ENCODE measurements at places on chromosomes 7 and 10.
A peak's percentile ranks its signal among the peaks of the same experiment; 100 is the strongest.

- DNase-seq = no peak
Observed at GRCh38 chr10:89256340-89256739, 4.8 kb upstream of the LIPA start.

- no peak for DNase-seq
Observed at GRCh38 chr10:84665211-84665610, 336.8 kb downstream of the CCSER2 start.

DNA sequence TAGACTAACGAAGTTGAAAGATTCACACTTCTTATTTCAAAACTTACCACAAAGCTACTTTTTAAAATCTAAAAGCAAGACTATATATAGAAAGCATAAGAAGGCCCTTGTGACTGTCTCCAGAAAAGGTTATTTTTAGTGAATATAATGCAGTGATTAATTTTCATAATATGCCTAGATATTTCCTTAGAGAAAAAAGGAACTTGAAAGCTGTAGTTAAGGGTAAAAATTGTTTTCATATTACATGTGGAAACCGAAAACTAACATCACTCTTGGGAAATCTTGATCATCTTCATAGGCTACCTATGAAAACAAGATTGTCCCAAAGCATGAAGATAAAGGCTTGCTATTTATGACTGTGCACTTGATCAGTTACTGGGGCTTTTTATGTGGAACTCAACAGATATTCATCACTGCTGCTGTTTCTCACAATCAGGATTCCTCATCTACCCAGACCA lies 223.2 kb downstream of the SH2D4B start:
- no peak for DNase-seq

GRCh38 chr7:153188630-153189029 lies 429.1 kb downstream of the ACTR3B start:
- peak; percentile 75 for DNase-seq

DNA sequence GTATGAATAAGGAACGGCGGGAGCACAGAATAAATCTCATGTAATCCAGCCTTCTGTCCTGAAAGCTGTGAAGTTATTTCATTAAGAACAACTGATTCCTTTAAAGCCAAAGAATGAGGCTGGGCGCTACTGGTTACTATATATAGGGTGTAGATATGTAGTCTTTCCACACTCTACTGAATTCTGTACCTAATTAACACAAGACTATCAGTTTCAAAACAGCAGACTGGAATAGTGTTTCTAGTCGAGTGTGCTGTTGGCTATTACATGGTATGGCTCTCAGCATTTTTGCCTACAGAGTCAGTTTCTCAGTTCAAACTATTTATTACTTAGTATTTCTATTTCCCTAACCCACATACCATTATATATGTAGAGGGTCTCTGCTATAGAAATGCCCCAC lies 163.3 kb downstream of the THSD7A start:
- no peak for DNase-seq

- DNase-seq = peak; percentile 9
Observed at GRCh38 chr10:86413046-86413728, 46.6 kb upstream of the GRID1 start.

DNA sequence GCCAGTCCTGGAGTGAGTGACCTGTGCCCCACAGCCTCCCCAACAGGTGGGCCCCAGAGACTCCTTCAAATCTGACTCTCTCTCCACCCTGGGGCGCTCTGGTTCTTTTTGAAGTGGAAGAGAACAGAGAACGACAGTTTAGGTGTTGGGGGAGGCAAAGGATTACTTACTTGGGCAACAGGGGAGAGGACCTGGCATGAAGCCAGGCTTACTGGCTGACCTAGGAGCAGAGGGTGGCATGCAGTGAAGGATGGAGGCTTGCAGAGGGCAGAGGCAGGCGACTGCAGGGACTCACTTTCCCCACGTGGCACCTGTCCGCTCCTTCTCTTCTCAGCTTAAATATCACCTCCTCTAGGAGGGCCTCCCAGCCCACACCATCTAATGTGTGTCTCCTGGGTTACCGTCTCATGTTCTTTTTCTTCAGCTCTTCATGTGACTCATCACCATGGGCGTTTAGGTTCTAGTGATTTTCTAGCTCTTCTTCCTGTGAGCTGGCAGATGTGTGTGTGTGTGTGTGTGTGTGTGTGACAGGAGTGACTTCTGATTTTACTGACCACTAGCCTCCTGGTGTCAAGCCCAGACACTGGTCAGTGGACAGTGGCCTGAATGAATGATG lies 15.5 kb downstream of the LZTS2 start:
- DNase-seq = peak; percentile 81

GRCh38 chr10:103445767-103446567 lies 6.2 kb downstream of the CALHM2 start:
- DNase-seq = no peak

DNA sequence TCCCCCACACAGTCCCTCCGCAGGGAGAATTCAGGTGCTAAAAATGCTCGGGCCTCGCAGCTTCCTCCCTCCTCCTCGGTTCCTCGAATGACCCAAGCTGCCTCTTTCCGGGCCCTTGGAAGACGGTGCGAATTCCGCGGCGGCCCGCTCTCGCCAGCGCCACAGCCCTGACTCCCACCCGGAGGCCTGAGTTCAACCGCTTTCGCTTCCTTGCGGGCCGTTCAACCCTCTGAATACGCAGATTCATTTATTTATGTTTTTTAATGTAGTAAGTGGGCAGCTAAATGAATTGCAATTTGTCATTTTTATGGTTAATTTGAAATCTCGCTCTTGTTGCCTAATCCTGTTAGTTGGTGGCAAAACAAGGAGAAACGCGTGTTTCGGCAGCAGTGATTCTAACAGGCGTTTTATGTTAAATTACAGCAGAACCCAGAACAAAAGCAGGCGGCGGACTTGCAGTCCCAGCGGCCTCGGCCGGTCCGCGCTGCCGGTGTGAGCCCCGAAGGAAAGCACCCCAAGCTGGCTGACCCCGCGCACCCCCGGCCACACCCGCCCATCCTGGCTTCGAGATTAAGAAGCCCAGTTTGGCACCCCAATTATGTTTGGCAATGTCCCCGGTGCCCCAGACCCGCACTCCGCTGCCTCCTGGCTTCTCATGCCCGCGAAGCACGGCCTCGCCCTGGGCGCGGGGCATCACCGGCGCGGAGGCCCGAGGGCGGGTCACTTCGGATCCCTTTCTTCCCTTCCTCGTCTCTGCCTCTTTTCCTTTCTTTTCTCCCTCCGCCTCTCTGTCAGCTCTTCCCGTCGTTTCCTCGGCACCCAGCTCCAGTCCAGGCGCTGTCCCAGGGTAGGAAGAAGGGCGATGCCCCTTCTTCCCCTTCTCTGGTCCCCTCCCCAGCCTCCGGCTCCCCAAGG lies 75.9 kb downstream of the INSIG1 start:
- DNase-seq = no peak

DNA sequence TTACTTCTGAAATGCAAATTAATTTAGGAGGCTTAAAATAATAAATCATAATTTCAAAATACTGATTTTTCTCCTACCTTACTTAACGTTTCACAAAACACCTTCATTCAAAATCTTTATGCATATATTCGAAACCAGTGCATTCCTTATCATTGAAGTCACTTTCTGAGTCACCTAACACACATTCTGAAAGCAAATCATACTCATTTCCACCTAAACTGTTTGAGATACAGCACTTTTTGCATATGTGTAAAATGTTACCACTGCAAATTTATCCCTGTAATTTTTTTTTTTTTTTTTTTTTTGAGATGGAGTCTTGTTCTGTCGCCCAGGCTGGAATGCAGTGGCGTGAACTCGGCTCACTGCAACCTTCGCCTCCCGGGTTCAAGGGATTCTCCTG lies 15.7 kb downstream of the PPP3CB start:
- DNase-seq = peak; percentile 38

GRCh38 chr10:131982185-131982756 lies 548 bp upstream of the BNIP3 start:
- DNase-seq = no peak

- DNase-seq = peak; percentile 35
Observed at GRCh38 chr10:85851325-85851724, 515.3 kb downstream of the GRID1 start.

GRCh38 chr10:32972460-32972859 lies 14.4 kb upstream of the ITGB1 start:
- peak; percentile 61 for DNase-seq

DNA sequence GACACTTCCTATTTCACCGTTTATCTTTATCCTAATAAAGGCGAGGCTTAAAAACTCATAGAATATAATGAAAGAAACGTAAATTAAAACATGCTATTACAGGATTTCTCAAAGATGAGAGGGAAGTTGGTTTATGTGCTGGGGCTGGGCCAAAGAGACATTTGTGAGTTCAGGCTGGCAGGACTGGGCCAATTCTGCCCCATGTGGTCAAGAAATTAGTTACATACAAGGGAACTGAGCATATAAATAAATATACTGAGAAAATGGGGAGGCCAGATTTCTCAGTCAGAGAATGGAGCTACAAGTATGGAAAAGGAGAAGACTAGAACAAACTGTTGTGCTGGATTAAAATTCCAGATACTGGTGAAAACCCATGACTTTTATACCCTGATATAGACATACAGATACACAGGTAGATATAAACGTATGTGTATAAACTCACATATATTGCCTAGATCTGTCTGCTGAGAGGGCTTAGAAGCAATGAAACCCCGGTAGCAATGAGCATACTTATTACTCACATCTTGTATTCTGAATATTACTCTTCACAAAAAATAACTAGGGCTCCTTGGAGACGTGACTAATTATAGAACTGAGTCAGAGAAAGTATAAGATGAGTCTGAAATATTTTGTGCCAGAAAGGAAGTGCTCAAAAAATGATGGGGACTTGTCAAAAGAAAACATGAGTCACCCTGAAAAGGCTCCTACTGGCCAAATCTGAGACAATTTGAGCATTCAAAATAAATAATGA lies 155.7 kb upstream of the FGFR2 start:
- DNase-seq = peak; percentile 18

- no peak for DNase-seq
Observed at GRCh38 chr7:111952783-111953182, 253.4 kb downstream of the DOCK4 start.

DNA sequence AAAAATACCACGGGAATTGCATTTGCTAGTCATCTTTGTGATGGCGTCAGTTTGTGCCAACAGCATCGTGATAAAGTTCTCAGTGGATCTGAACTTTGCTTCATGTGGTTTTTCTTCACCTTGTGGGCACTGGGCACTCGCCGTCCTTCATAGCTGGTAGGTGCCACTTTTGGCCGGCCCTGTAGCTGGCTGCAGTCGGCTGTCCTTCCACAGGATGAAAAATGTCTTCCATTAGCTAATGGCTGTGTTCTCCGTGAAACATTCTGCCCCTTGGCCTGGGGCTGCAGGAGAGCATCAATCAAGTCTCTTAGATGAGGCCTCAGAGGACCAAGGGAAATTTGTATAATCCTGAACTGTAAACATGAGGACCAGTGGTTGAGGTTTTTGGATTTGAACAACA lies 145.3 kb downstream of the DYNC1I1 start:
- DNase-seq = no peak

DNA sequence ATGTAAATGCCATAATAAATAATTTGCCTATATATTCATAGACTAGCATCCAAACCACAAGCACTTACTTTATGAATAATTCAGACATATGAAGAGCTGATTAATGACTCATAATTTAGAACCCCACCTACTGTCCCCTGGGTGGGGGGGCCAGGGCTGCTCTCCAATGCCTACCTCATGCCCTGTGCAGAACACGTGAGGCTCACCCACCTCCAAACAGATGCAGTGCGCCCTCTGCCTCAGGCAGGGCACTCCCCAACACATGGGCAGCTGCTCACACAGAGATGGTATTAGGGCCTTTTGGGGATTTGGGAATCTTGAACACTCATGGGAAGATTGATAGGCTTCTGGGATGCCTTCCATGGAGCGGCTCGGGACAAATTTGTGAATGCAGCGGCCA lies 75.1 kb upstream of the INSIG1 start:
- DNase-seq = no peak

DNA sequence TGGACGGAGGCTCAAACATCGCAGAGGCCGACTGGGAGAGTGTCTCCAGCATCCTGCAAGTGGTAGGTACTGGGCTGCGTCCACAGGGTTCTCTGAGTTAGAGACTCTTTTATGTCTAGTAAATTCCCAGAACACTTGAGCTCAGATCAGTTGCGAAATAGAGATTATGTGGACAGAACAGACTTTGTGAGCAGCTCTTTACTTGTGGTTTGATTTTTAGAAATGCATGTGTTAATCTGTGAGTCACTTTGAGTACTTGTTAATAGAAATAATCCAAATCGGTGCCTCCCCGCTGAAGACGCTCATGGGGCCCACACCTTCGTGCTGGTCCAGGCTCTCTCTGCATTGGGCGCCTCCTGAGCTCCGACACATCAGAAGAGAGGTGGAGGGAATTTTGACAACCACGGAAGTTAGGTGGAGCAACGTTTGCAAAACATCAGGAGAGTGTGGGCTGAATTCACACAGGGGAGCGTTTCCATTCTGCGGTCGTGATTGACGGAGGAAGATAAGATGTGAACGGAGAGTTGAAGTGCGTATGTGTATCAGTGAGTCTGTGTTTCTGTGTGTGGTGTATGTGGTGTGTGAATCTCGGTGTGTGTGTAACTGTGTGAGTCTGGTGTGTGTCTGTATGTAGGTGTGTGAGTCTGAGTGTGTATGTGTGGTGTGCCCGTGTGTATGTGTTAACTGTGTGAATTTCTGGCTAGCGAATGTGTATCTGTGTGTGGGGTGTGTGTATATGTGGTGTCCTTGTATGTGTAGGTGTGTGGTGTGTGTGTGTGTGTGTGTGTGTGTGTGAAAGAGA lies 32.1 kb downstream of the PFKP start:
- no peak for DNase-seq

- no peak for DNase-seq
Observed at GRCh38 chr10:113044016-113044755, 94.1 kb downstream of the TCF7L2 start.

DNA sequence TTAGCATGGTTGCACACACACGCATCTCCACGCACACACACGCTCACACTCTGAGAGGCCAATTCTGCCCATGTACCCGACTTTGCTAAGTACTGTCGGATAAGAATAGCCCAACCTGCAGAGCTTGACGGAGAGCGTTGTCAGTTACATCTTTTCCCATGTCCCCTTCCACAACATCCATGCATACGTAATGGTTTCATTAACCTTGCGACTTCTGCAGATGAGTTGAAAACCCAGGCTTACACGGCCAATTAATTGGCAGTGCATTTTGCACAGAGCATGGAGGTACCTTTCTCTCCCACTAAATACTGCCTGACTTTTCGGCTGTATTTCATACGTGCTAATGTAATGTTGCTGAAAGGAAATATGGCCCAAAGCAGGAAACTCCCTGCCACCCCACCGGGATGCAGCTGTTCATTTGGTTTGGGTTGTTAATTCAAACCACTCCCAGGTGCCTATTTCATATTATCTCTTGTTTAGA lies 291.2 kb upstream of the HABP2 start:
- no peak for DNase-seq

DNA sequence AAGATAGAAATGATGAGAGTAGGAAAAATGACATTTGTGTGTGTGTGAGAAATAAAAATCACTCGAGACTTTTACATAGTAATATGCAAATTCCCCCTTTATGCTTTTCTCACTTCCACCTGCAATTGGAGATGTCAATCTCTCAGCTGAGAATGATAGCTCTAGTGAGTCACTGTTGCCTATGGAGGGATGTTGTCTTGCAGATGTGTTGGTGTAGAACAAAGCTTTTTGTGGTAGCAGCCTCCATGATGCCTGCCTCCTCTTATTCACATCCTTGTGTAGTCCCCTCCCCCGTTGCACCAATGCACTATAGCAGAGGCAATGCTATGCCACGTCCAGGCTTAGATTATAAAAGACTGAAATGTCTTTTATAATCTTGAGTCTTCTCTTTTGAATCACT lies 33.8 kb downstream of the SPAG6 start:
- no peak for DNase-seq

GRCh38 chr7:158239290-158239981 lies 348.2 kb downstream of the PTPRN2 start:
- no peak for DNase-seq

GRCh38 chr7:11592699-11593098 lies 239.3 kb downstream of the THSD7A start:
- no peak for DNase-seq
